ENCODE measurements at places on chromosomes 6 and 20.

DNA sequence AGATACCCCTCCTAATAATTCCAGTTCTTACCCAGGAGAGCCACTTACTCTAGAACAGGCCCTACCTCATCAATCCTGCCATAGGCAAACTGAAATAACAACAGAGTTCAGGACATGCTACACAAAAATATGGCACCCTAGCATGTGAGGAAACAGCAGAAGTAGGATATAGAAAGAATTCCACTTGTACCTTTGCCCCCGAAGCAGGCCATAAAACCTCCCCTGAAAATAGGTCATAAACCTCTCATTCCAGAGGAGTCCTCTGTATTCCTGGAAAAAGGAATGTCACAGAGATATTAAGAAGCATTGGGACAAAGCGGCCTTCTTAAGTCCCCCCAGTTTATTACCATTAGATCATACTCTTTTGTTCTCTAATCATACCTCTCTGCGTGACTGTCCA lies 504.3 kb upstream of the MARCKS start:
- DNase-seq, result no peak

DNA sequence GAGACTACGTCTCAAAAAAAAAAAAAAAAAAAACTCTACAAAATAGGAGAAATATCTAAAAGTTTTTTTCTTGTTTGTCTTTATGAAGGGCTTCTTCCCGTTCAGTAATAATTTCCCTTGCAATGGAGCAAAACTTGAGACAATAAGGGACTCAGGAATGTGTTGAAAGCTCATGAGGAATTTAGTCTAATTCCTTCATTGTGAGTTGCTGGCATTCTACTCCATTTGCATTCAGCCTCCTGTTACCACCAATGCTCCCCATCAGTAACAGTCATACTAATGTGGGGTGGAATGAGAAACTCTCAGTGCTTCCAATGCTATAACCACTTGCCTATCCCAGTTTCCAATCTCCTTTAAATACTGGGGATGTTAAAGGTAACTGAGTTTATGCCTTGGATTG lies 576.7 kb upstream of the AGPAT4 start:
- DNase-seq, result no peak

GRCh38 chr20:11808841-11809240 lies 108.9 kb upstream of the BTBD3 start:
- DNase-seq, result no peak

- DNase-seq, result no peak
Observed at GRCh38 chr6:98864497-98864896, 30.1 kb downstream of the POU3F2 start.

DNA sequence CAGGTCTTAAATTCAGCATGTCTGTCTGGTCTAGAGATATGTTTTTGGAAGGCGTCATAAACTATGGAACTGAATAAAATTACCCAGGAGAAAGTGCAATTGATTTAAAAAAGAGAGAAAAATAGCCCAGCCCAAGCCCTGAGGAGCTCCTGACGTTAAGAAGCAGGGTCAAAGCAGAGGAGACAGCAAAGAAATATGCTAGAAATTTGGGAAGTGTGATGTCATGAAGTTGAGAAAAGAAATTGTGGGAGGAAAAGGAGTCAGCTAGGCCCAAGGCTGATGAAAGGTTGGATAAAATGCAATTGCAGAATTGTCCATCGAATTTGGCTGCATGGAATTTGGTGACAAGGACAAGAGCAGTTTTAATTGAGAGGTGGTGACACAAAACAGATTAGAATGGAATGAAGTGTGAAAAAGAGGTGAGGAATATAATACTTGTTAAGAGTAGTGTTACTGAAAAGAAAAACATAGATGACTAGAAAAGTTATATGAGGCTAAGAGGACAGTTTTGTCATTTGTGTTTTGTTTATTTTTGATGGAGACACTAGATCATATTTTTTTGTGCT lies 381.6 kb downstream of the LAMA2 start:
- DNase-seq, result no peak

DNA sequence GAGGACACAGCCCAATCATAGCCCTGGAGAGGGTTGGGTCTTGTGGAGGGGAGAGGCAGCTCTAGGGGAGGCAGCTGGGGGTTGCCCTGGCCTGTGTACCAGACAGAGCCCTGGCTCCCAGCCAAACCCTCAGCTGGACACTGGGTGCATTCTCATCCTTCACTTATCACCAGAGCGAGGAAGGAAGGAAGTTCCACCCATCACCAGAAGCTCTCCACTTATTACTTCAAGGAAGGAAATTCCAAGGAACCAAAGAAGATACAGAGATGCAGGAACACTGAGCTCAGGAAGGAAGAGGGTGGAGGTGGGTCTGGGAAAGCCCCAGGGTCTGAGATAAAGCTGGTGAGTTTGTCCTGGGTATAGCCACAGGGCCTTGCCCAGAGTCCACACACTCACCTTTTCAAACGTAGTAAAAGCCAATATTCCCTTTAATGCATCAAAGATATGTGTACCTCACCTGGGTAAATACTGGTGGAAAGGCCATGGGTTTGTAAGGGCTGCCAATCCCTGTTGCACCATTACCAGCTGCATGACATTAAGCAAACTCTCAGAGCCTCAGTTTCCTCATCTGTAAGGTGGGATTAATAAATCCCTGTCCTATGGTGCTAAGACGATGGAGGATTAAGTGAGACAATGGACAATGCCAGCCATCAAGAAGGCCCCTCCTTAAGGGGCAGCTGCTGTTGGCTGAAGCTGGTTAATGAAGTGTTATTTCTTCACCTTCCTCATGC lies 109.7 kb upstream of the NAA20 start:
- DNase-seq, result no peak

GRCh38 chr6:112007805-112008204 lies 46.1 kb upstream of the CCN6 start:
- DNase-seq, result no peak

DNA sequence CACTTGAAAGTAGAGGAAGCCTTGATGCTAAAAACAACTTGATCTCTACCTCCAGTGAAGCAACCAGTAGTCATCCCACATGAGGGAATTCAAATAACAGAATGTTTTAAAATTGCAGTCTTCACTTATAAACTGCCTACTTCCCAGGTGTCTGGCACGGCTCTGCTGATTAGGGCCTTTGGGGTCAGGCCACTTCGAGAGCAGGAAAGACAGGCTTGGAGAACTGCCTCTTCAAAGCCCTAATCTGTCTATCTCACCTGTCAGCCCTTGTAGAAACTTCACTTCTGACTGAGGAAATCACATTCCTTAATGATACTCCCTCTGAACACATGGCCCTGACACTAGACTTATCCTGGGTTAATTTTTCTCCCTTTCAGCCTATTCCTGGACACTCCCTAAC lies 458.6 kb downstream of the TENT5A start:
- no peak for DNase-seq

DNA sequence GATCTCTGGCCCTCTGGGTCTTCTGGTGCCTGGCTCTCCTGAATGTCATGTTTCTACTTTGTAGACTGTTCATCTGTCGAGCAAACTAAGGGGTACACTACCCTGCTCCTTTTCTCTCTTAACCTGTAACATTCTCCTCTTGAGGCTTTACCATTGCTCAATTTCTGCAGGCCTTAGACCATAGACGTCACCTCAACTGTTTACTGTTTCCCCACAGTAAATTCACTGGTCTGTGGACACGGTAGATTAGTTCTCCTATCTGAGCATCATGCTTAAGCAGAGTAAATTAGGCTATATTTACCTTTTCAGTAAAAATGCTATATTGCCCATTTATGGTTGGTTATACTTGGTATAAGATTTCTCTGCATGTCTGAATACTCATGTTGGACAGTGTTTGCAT lies 40.5 kb downstream of the MCM8 start:
- no peak for DNase-seq

GRCh38 chr6:166415833-166416347 lies 33.1 kb upstream of the MPC1 start:
- DNase-seq, result no peak

- DNase-seq, result no peak
Observed at GRCh38 chr6:25629198-25629576, 22.8 kb upstream of the SCGN start.

DNA sequence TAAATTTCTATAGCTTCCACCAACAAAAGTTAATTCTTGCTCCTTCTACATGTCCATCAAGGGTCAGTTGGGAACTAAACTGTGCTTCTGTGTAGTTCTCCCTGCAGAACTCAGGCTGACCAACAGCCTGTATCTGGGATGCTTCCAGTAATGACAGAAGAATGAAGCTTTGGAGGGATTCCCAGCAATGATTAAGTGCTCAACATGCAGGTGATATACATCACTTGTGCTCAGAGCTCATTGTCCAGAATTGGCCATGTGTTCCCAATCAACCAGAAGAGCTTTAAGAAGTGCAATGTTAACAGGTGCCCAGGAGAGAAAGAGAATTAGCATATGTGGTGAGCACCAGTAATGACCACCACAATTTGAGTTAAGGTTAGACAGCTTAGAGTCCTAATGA lies 37.4 kb upstream of the SNRPB2 start:
- DNase-seq, result no peak

- no peak for DNase-seq
Observed at GRCh38 chr6:149586149-149586548, 20.0 kb downstream of the GINM1 start.

DNA sequence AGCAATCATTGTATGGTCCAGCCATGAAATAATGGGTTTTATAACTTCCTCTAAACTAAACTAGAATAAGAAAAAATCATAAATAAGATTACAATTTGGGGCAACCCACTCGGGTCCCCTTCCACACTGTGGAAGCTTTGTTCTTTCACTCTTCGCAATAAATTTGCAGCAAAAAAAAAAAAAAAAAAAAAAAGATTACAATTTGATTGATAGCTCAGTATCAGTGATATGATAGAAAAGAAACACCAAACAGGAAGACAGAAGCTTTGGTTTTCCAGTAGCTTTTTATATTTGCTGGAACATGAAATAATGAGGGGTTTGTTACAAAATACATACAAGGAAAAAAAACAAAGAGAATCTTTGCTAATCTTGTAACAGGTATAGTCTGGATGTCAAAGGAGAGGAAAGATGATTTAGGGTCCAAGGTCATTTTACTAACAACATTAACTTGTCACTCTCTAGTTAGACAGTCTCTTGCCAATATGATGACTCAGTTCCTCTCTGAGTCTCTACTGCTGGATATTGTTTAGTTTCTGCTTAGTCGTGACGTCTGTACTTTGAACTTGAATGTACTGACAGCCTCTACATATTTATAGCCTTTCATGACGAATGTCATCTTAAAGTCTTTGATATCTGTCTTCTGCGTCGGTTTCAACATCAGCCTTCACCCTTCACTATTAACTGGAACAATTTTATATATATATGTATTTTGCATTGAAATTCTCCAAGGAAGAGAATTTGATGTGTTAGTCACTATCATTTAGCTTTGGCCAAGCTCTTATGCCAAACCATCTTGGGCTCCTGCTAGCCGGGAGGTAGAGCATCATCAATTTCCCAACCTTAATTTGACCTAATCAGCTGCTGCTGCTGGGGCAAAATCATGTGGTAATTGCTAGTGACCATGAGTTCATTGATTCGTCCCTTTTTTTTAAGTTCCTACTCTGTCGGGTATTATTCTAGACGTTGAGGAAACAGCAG lies 213.1 kb upstream of the STXBP5 start:
- no peak for DNase-seq

- no peak for DNase-seq
Observed at GRCh38 chr20:944774-945410, 28.8 kb upstream of the ANGPT4 start.

DNA sequence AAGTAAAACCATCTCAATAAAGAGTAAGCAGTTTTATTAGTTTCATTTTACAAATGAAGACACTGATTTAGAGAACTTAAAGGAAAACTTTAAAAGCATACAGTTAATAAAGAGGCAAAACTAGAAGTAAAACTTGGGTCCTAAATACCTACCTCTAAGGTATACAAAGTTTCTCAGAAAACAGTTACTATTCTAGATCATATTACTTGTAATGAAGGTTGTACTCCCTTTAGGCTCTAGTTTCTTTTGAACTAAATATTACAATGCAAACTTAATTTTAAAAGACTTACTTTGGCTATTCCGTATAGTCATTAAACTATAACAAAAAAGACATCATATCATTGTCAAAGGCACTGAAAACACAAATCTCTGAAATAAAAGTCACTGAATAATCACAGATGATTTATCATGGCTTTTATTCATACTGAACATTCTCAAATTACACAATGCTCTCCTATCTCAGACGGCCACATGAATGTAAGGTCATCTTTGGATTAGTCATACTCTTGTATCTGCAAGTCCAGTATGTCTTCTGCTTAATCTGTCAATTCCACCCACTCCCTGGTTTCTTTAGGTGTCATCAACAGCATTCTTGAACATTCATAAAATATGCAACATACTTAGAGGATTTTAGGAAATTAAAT lies 361.6 kb upstream of the RUNX2 start:
- DNase-seq, result no peak

- no peak for DNase-seq
Observed at GRCh38 chr20:45289942-45290676, 16.5 kb upstream of the RBPJL start.

Data from cortex of kidney (tissue), 1 donor.